ENCODE measurements at places on chromosomes 3 and 15.

DNA sequence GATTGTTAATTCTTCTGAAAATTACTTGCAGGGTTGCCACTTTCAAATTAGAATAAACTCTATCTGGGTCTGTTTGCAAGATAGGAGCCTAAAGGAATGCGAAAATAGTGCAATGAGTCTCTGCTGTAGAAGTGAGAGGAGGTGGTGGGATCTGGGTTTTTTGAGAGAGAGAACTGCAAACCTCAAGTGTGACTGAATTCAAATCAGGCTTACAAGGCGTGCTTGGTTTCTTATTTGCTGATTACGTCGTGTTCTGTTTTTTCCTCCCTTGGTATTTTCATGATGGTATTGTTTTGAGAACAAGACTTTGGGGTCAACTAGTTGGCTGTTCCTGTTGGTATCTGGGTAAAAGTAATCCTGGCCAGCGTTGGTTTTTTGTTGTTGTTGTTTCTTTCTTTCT lies 490.9 kb upstream of the CFAP20DC start:
- no peak for DNase-seq

DNA sequence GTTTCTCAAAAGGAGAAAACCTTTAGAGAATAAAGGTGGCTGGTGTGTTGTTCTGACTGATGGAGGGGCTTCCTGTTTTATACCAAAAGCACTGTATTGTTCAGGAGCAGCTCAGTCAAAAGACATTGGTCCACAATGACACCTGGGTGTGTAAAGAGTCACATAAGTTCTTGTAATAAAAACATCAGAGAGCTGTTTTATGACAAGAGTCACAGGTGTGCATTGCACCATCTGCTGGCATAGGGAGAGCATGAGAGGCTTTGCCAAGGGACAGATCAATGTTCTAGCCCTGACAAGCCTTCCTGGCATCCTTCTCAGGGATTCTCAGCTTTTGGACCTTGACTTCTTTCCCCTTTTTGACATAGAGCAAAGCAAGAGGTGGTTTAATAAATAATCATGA lies 20.4 kb downstream of the ARPP21 start:
- DNase-seq: no peak

GRCh38 chr3:126415661-126416591 lies 21.2 kb downstream of the CFAP100 start:
- no peak for DNase-seq

GRCh38 chr15:58931987-58932588 lies 1.4 kb downstream of the SLTM start:
- DNase-seq: peak; percentile 81

DNA sequence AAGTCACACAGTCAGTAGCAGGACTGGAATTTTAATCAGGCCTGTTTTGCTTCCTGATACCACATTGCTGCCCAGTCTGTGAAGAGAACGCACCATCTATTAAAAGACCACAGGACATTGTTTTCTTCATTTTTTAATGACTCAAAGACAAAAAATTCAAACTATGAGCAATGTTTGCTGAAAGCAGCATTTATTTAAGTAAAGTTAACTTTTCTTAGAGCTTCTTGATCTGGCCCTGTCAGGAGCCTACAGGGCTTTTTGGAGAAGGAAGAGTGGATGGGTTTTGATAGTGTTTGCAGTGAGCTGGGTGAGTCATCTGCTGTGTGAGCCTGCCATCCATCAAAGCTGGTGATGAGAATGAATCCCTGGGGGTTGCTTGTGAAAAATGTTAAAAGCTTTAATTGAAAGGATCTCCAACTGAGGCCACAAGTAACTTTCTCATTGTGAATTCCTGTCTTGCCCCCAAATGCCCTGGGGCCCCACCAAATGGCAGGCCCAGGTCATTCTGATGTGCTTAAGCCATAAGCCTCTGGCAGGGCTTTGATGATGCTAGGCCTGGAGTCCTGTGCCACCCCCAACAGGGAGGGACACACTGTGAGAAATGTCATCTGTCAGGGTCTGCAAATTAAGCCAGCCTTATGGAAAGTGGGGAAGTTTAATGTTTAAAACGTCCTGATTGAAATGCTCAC lies 136.2 kb upstream of the PFN2 start:
- DNase-seq: no peak

DNA sequence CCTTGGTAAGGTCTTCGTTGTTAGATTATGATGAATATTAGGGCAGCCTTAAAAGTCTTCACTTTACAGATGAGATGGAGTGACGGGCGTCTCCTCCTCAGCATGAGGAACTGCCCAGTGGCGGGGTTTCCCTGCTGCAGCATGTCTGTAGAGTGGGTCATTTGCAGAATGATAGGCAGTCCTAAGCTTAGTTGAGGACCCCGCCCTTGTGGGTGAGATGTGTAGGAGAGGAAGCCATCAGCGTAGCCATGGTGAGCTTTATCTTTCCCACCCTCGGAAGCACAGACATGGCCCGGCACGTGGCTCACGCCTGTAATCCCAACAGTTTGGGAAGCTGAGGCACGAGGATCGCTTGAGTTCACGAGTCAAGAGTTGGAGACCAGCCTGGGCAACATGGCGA lies 877 bp downstream of the NIT2 start:
- peak; percentile 72 for DNase-seq

DNA sequence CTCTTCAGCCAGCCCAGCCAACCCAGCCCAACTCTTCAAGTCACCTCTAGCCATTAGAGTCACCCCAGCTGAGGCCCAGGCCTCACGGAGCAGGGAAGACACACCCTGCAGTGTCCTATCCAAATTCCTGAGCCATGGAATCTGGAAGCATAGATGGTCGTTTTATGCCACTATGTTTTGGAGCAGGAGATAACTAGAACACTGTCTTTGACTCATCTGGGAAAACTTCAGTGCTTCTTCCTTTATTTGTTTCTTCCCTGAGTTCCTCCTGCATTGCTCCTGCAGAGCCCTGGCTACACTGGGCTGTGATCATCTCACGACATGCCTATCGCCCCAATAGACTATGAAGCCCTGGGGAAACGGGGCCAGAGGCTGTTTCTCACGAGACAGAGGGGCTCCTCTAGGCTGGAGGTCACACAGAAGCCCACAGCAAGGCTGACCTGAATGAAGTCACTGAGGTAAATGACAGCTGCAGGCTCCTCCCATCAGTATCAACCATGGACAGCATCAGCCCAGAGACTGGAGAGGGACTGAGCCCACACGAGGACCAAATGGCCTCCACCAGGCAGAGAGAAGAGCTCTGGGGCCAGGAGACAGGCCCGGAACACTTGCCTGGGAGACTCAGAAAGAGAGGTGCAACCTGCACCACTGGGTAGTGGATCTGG lies 22.7 kb downstream of the CRABP1 start:
- no peak for DNase-seq

- DNase-seq: no peak
Observed at GRCh38 chr3:71117572-71118247, 465.8 kb downstream of the FOXP1 start.

GRCh38 chr15:91409387-91409786 lies 309.3 kb downstream of the SV2B start:
- no peak for DNase-seq

GRCh38 chr15:52360229-52361203 lies 64.9 kb upstream of the MYO5C start:
- DNase-seq: no peak

- no peak for DNase-seq
Observed at GRCh38 chr15:45441686-45442085, 63.3 kb upstream of the GATM start.

DNA sequence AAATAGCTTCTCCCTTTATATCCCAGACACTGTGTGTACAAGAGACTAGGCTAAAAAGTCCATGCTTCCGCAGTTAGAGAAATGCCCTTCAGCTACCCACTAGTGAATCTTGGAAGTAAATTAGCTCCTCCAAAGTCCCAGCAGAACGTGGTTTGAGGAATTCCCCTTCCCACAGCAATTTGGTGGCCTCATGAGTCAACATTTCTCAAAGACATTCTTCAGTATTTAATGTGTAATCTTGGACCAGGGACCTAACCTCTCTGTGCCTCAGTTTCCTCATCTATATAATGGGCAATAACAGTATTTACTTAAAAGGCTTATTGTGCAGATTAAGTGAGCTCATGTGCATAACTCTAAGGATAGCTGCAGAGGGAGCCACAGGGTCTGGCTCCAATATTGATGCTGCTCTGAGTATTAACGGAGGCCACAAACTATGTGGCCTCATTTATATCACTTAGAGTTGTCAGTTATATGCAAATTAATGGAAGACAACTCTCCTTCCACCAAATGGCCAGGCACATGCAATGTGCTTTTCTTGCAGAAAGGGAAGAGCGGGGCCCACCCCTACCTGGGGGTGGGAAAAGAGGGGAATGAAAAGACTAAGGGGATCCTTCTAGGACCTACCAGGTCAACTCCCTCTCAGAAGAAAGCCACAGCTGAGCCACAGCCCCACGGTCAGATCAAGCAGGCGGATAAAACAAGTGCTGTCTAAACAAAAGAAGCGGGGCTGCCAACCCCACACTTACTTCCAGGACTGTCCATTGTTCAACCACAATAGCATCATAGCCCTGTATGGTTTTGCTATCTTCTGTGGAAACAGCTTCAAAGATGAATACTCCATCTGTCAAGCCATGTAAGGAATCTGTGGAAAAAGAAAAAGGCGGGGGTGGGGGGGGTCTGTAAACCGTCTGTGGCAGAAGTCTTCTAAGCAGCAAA lies 92.4 kb downstream of the OXNAD1 start:
- DNase-seq: peak; percentile 20

- DNase-seq: no peak
Observed at GRCh38 chr15:41911691-41912345, 18.0 kb upstream of the SPTBN5 start.

DNA sequence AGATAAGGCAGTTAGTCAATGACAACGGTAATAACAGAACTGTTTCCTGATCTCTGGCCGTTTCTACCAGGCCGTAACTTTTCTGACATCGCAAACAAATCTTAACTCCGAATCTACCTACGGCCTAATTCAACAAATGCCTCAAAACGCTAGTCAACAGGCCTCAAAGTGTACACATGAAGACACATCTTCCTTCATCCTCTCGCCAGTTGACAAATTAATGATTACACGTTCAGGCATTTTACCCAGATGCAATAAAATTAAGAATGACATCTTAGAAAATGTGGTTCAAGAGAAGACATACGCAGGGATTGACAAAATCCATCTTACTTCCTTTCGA lies 1.5 kb downstream of the SFMBT1 start:
- no peak for DNase-seq

- no peak for DNase-seq
Observed at GRCh38 chr3:62098646-62099365, 274.5 kb downstream of the FEZF2 start.

DNA sequence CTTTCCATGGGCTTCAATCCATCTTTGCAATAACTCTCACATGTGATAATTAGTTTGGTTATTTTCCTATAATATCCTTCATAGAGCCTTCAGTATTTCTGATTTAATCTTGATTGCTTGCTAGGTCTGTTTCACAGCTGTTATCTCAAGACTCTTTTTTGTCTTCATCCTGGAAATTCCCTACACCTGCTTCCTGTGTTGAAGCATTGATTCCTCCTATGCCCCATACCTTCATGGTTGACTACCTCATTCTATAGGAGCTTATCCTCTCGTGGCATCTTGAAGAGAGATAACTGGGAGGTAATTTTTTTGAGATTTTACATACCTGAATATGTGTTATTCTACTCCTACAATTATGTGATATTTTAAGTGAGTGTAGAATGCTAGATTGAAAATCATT lies 26.7 kb downstream of the PIK3CA start:
- no peak for DNase-seq

DNA sequence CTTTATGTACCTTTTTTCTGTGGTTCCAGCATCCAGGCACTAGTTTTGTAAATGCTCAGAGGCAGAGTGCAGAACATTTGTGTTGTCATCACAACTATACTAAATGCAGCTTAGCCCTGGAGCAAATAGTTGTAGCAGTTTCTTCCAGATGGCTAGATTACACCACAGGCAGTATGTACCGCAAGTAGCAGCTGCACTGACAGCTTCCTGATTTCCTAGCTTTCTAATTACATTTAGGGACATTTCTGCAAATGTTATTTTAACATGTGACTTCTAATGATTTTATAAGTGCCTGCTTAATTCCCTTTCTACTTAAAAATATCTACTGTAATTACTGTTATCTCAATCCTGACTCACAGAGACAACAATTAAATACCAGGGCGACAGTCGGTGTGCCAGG lies 106.5 kb downstream of the NR2E3 start:
- no peak for DNase-seq

DNA sequence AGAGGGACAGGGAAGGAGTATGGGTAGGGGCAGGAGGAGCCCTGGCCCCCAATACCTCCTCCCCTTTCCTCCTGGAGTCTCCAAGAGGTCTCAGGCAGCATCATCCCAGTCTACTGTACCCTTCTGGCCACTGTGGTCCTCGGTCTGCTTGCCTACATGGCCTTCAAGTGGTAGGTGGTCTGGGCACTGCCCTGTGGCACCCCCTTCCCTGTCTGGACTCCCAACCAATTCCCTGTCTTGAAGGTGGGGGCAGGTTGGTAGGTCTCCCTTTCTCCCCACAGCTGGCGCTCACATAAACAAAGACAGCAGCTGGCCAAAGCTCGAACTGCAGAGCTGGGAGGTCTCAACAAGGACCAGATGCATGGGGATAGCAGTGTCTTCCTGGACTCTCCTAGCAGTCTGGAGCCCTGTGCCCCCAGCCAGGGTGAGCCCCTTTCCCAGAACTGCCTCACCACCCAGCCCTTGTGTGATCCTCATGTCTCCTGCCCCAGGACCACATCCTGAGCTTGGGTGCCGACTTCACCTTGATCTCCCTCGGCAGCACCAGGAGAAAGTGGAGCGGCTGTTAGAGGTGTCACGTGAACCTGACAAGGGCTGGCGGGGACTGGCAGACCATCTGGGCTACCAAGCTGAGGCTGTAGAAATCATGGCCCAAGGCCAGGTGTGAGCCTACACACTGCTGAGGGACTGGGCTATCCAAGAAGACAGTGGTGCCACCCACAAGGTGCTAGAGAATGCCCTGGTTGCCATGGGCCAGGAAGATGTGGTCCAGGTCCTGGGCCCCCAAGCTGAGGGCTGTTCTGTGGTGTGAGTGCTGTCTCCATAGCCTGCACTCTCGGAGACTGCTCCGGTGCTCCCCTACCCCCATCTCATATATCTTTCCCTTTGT lies 33.1 kb downstream of the NBEAL2 start:
- DNase-seq: no peak

GRCh38 chr15:40464595-40465185 lies 6.1 kb upstream of the CHST14 start:
- no peak for DNase-seq

GRCh38 chr3:64438812-64439211 lies 213.5 kb upstream of the PRICKLE2 start:
- no peak for DNase-seq

GRCh38 chr3:58164199-58164879 lies 46.4 kb downstream of the DNASE1L3 start:
- no peak for DNase-seq

GRCh38 chr3:4837374-4837930 lies 141.8 kb upstream of the BHLHE40 start:
- no peak for DNase-seq

DNA sequence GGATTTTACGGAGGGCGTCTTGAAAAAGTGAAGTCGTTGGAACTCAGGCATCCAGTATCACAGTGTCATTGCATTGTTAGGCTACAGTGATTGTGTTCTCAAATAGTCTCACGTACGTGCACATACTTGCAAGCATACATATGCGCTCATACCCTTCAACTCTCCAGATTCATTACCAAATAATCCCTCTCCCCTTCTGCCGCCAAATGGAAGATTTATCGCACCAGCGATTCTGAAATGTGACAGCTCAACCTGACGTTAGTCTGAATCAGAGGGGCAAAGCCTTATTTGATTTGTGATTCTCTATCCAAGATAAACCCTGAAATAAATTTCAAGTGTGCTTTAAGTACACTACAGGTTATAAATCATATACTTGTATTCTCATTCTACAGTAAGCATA lies 119.4 kb downstream of the GADL1 start:
- DNase-seq: no peak
